ENCODE measurements at places on chromosomes 16 and 17.

DNA sequence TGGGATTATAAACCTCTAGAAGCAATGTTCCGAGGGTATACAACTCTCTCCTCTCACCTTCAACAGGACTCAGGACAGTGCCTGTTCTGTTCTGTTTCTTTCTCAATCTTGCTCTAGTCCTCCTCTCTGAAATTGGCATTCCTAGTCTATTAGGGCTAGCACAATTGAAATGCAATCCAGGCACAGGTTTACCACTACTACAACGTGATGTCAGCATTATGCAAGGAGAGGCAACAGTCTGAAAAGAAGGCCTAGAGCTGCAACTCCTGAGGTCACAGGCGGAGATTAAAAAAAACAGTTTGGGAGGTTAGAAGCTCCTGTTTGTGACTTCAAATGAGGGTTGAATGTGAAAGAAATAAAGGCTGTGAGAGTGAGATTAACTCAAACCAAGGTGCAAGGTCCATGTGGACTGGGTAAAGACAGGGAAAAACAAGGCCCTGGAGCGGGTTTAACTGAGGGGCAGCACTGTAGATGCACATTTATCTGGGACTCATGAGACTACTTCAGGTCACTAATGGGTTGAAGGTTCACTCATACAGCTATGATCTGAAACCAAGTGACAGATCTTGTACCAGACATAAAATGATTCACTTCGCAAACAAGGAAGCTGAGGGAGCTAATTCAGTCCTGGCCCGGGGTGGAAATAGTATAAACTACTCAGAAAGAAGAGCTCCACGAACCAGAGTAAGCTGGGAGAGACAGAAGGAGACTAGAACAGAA is 16.8 kb downstream of the AMFR start:
- DNase-seq: no peak

- DNase-seq: no peak
Observed at GRCh38 chr17:50577451-50577954, 17.0 kb downstream of the CACNA1G start.

GRCh38 chr16:79651363-79651762 is 50.8 kb upstream of the MAF start:
- DNase-seq: no peak

DNA sequence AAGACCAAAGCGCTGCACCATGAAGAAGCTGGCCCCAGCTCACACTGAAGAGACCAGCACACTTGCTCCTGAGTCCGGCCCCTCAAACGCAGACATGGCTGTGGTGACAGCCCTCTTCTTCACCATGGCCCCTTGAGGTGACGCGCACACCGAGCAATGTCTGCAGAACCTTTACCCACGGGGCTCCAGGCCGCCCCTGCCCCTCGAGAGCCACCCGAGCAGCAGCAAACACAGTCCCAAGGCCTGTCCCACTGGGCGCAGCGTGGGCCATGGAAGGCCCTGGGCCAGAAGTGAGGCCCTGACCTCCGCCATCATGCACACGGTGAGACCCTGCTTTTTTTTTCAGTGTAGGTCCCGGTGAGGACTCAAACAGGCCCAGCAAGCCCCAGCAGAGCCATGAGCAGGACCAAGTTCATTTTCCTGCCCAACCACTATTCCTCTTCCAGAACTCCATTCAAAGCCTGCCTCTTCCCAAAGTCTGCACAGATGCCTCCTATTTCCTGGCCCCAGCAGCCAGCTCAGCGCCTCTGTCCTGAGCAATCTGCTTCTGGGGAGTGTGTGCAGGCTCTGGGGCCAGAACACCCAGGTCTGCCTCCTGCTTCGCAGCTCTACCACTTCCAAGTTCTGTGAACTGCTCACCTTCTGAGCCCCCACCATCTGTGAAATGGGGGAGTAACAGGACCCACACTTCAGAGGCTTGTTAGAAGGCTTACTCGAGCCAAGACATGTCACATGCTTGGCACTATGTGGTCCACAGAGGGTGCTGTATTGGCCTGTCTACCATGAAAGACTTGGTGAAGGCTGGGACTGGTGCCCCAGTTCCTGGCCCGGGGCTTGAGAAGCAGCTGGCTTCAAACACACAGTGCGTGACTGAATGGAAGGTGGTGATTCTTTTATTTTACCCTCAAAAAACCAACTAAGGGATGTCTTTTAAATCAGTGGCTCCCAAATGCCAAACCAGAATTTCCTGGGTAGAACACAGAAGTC is 35.7 kb upstream of the GSG1L start:
- DNase-seq: no peak

GRCh38 chr16:82329504-82330192 is 159.6 kb upstream of the MPHOSPH6 start:
- no peak for DNase-seq

DNA sequence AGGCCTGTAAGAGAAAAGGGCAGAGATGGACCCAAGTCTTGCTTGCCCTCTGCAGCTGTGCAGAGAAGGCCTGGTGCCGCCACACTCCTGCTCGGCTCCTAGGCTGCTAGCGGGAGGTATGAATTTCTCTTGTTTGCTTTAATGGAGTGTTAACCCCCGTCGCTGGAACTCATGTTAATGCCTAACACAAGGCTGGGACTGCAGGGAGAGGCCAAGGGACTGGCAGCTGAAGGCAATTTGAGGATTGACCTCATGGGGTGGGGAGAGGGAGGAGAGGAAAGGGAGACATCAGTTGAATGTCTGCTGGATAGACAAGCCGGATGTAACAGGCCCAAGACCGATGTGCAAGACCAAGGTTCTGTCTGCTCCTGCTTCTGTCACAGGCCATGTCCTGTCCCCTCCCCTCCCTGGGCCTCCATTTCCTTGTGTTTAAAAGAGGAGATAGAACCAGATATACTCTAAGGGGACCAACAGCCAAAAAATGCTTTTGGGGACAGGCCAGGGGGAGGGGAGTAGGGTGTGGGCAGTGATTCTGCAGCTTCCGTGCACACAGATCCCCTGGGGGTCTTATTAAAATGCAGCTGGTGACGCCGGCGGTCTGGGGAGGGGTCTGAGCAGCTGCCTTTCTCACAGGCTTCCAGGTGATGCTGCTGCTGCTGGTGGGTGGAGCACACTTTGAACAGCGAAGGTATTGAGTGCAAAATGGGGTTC is 46.7 kb upstream of the TBX2 start:
- DNase-seq: no peak

GRCh38 chr17:56640116-56640515 is 46.6 kb downstream of the NOG start:
- DNase-seq: no peak

- DNase-seq: no peak
Observed at GRCh38 chr17:45380046-45380765, 52.5 kb downstream of the ARHGAP27 start.

DNA sequence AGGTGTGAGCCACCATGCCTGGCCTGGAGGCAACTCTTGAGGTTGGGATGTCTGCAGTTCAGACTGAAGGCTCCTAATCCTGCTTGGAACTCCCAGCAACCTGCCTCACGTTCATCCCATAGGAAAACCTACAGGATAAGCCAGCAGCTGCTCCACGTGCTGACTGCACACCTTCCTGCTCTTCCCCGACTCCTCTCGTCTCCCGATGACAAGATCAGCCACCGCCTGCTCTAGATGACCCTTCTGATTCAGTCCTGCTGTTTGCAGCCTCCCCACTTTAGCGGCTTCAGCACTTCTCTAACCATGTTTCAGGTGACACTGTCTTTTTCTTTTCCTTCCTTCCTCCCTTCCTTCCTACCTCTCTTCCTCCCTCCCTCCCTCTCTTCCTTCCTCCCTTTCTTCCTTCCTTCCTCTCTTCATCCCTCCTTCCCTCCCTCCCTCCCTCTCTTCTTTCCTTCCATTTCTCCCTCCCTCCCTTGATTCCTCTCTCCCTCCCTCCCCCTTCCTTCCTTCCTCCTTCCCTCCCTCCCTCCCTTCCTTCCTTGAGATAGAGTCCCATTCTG is 61.8 kb downstream of the EMP2 start:
- DNase-seq: no peak

DNA sequence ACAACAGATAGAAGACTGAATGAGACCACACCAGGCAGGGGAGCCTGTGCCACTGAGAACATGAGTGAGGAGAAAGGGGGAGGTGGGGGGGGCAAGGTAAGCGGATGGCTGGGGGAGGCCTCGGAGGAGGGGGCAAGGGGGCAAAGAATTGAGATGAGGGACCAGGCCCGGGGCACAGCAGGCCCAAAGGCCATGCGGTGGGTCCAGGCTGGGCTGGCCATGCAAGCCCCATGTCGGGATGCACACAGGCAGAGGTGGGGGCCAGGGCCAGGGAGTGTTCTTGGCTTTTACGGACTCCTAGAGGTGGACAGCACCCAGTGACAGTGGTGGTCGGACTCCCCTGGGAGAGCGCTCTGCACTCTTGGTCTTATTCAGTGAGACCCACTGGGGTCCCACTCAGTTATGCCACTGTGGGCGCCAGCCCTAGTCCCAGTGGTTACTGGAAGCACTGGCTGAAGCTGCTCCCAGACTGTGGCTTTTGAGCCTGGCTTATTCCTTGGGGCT is 4.8 kb upstream of the MTHFSD start:
- no peak for DNase-seq

DNA sequence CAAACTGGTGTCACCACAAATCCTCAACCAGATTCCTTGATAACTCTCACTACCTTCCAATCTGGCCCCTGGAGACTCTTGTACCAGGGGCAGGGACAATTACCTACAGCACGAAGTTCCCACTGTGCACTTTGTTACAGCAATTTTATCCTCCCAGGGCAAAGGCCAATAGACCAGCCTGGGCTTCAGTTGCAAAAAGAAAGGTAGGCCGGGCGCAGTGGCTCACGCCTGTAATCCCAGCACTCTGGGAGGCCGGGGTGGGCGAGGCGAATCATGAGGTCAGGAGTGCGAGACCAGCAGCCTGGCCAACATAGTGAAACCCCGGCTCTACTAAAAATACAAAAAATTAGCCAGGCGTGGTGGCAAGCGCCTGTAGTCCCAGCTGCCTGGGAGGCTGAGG is 36.9 kb downstream of the USP7 start:
- no peak for DNase-seq

- no peak for DNase-seq
Observed at GRCh38 chr17:75872434-75873351, 5.7 kb downstream of the TRIM47 start.

GRCh38 chr17:7579001-7579833 is at the start of gene CD68:
CD68 (plus strand) TSS chr17:7579638; CDS start chr17:7579678, 40 bp downstream.
- DNase-seq: no peak

- DNase-seq: no peak
Observed at GRCh38 chr17:67132366-67132765, 88.0 kb downstream of the CACNG1 start.

- DNase-seq: no peak
Observed at GRCh38 chr17:75697651-75698291, 23.5 kb upstream of the ITGB4 start.

- DNase-seq: no peak
Observed at GRCh38 chr17:83185023-83186002, 105.9 kb downstream of the METRNL start.

DNA sequence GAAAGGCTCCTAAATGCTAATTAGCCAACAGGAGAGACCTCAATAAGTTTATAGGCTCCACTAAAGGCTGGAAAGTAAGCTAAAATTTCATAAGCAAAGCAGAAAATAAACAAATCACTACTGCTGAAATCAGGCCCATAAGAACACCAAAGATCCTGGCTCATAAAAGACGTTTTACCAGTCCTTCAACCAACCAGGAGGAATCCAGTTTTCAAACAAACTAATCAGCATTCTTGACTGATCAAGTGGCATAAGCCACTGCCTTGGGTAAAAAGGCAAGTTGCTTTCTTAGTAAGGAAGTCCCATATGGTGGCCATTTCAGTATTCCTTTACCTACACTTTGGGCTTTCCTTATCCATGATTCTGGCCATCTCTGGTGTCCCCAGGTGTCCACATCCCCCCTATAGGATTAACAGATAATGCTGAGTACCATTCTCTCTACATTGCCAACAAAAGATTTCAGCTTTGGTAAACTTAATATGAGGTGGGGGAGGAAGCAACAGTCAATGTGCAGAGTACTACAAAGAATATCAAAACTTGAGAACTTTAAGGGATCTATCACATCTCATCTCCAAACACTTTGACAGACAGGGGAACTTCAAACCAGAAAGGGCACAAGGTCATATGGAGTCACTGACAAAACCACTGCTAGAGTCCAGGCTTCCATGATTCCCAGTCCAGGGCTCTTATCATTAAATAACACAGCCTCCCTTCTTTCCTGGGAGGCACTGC is 1.3 kb downstream of the TOM1L2 start:
- no peak for DNase-seq

- no peak for DNase-seq
Observed at GRCh38 chr17:80971704-80972304, 19.8 kb upstream of the CHMP6 start.

DNA sequence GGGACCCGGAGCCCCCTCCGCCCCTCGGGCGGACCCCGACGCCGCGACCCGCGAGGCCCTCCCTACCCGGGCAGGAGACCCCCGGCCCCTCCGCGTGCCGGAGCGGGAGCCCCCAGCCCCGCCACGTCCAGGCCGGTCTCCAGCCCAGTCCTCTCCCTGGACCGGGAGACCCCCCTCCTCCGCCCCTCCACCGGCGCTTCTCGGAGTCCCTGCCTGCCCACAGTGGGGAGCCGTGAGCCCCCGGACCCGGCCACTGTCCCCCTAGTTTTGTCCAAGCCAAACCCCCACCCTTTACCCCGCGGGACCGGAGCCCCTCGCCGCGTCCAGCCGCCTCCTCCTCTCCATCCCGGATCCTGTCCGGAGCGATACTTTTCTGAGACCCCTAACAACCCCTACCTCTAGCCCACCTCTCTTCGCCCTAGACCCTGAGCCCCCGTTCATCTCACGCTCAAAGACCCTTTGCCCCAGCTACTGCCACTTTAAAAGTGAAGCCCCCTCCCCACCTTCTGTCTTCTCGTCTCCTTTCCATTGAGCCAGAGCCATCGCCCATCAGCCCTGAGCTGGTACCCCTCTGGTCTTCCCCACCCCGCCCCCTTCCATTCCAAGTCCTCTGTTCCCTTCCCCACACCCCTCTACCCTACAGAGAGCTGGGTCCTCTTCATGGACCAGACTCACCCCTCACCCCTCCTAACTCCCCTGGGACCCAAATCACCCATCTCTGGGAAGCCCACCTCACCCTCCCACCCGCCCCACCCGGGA is 1.0 kb downstream of the NECAB2 start:
- DNase-seq: no peak

DNA sequence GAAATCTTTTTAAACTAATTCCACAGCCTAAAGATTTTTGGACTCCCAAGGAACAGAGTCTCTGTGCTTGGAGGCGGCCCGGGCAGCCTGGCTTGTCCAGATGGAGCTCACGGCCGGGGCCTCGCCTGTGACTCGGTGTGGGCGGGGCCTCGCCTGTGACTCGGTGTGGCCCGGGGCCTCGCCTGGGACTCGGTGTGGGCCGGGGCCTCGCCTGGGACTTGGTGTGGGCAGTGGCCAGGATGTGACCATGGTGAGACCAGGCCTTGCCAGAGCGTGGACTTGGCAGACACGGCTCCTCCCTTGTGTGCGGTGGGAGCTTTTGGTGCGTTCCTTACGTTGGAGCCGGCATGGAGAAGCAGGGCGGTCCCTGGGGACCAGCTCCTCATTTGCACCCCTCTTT is 92.3 kb downstream of the METRNL start:
- DNase-seq: no peak

All from non-pigmented ciliary epithelial cell (primary cell).